ENCODE measurements at places on chromosomes 2 and 18. TPM values are rescaled to one million over a fixed set of nuclear protein-coding genes. Genes with fewer than 3 reads are reported as not detected.

- no peak for DNase-seq
Observed at GRCh38 chr2:32136097-32136496, 29.6 kb upstream of the SLC30A6 start.

DNA sequence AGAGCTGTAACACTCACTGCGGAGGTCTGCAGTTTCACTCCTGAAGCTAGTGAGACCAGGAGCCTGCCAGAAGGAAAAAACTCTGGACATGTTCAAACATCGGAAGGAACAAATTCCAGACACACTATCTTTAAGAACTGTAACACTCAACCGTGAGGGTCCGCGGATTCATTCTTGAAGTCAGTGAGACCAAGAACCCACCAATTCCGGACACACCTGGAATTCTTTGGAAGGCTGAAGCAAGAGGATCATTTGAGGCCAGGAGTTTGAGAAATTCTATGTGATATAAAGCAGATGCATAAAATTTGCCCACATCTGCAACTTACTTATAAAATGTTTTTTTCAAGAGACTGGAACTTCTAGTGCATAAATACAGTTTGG is 43.5 kb upstream of the ITSN2 start:
- no peak for DNase-seq

GRCh38 chr18:23205980-23206379 is 70.7 kb downstream of the CABLES1 start:
- no peak for DNase-seq

DNA sequence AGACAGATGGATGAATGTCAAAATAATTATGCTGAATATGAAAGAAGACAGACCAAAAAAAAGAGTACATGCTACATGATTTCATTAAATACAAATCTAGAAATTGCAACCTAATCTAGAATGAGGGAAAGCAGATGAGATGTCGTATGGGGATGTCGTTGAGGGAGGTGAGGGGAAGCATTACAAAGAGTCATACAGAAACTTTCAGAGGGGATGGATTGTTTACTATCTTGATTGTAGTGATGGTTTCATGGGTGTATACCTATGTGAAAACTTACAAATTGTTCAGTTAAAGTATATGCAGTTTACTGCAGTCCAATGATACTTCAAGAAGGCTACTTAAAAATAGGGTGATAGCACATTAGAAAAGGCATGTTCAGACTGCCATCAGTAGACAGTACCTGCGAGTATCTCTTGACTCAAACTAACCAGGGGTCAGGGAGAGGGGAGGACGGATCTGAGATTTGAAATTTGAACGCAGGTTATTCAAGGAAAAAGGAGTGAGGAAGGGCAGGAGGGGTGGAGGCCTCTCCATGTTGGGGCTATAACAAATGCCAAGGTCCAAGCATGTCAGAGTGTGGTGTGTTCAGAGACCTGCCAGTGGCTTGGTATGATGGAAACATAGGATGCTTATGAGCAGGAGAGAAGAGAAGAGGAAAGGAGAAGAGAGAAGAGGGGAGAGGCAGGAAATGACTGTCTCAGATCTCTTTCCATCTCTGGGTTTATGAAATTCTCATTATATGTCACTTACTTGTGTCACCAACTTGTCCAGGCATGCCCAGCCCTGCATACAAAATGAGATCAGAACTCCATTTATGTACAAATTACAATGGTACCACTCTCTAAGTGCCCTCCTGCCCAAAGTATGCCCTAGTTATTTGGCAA is 257.3 kb upstream of the CXCR4 start:
- no peak for DNase-seq

- no peak for DNase-seq
Observed at GRCh38 chr2:160376576-160376975, 117.0 kb downstream of the RBMS1 start.

- DNase-seq: no peak
Observed at GRCh38 chr2:54658564-54659071, 64.8 kb upstream of the EML6 start.

DNA sequence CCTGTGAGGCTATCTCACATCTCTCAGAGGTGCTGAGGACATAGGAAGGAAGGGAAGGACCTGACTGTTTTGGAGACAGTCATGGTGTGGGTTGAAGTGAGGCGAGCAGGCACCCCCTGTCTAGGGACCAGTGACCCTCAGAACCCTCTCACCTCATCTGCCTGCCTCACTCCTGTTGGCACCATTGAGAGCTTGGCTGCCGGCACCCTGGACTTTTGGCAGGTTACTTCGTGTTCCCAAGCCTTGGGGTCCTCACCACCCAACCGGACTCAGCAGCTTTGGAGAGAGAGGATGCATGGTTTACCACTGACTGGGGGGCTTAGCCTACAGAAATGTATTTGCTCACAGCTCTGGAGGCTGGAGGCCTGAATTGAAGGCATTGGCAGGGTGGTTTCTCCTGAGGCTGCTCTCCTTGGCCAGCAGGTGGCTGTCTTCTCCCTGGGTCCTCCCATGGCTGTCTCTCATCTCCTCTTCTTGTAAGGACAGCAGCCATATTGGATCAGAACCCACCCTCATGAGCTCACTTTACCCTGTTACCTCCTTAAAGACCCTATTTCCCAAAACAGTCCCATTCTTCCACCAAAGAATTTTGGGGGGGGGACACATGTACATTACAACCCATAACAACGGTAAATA is 142.0 kb downstream of the TSN start:
- DNase-seq: no peak

KLHL29 gene
- total RNA-seq: 18.5 TPM

ELAC1 gene
- 5.6 TPM for total RNA-seq

GRCh38 chr2:20456116-20456571 is 9.3 kb downstream of the RHOB start:
- no peak for DNase-seq

- no peak for DNase-seq
Observed at GRCh38 chr2:96505231-96505889, at the start of gene NEURL3. Gene NEURL3, minus strand, starts transcription at chr2:96505357. Its CDS starts 71 bp downstream, at chr2:96505286.

DNA sequence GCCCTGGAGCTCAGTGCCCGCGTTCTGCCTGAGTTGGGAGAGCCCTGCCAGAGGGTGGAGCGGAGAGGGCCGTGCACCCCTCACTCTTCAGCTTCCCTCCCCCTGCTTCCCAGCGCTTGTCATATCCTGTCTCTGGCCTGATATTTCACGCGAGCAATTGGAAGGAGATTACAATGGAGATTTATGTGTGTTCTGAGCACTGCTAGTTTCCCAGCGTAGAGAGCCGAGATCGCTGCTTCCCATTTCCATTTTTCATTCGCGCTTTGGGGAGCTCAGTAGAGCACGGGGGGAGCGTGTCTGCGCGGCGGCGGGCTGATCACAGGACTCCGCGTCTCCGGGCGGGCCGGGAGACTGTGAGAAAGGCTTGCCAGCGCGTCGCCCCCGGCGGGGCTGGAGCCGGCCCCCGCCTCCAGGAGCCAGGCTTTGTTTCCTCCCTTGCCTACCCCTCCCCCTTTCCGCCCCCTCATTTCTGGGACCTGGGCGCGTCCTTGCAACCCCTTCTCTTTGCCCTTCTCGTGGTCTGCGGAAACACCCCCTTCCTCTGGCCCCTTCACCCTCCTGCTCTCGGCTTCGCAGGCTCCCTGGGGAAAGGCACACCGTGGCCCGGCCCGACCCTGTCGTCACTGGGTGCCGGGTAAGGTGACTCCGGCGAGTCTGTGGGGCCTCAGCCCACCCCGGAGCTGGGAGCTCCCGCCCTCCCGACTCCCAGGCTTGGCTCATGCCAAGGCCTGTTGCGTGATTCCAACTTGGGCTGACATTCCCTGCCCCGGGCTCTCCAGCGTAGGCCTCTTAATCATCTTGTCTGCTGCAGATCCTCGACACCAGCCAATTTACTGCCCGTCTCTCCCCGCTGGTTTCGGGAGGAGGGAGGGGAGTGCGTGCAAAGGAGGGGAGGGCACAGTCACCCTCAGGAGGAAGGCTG is 5.8 kb downstream of the DLX2 start:
- DNase-seq: no peak

DNA sequence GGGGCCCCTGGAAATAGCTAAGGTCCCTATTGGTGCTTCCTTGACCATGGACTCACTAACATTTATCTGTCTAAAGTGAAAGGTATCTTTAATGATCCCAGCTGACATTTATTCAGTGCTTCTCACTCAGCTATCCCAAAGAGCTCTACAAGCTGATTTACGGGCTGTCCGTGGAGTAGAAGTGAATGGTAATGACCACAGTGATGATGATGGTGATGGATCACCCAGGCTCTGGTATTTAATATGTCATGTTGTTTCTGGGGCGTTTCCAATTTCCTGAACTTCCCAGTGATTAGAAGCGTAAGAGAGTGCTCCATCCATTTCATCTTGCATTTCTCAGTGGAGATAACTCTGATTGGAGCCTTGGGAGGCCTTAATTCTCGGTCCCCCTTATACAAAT is 304.3 kb downstream of the HRH4 start:
- no peak for DNase-seq

- DNase-seq: no peak
Observed at GRCh38 chr2:224347176-224348051, 54.5 kb downstream of the FAM124B start.

DNA sequence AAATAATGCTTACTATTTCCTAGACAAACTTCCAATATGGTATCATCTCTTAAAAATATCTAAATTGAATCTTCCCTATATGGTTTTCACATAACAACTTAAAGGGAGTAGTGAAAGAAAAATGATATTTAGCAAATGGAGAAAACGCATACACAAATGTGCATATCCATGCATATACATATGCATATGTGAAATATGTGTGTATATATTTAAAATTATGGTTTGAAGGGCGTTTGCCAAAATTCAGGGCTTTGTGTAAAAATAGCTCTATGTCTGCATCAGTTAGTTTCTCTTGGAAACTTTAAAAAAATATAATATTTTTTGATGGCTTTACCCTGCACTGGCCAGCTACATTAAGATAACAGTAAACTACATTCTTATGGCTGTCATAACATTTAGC is 986.7 kb downstream of the BCL11A start:
- no peak for DNase-seq

Data from thoracic aorta (tissue), 2 donors.